Activated CD4-positive, alpha-beta T cell treated with anti-CD3 and anti-CD28 coated beads, Interleukin-2, amount 50 U/mL, for 4 hours (primary cell): ENCODE measurements at places on chromosomes 4 and X.

GRCh38 chrX:152902502-152902820, 4.6 kb downstream of the ZNF185 start:
- no peak for DNase-seq

DNA sequence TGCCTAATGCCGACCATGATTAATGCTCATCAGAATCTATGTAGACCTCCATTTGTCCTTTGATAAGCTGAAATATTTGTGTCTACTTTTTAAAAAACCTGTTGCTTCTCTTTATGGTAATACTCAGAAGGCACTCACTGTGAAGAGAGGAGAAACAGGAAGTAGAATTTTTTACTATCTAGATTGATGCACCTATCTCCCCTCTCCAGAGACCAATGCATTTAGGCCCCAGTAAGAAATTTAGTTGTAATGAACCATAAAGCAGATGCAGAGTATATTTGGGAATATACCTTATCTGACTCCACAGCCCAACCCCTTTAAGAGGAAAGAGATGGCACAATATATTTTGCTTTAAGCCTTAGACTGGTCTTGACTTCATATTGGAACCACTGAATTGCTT, 11.1 kb downstream of the TBL1X start:
- DNase-seq = no peak

DNA sequence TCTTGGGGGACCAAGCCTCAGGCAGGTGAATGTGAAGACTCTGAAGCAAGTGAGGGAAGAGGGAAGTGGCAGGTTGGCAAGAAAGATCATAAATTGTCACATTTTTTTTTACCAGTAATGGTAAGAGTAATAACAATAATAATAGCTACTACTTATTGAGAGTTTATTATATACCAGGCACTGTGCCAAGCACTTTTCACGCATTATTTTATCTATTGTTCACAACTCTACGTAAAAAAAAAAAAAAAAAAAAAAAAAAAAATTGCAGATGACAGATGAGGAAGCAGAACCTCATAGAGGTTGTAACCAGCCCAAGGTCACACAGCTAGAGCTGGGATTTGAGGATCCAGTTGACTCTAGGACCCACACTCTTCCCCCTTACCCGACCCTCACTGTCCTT, 40.9 kb downstream of the TSC22D3 start:
- no peak for DNase-seq

GRCh38 chr4:72312032-72312650, 256.9 kb downstream of the ADAMTS3 start:
- no peak for DNase-seq

DNA sequence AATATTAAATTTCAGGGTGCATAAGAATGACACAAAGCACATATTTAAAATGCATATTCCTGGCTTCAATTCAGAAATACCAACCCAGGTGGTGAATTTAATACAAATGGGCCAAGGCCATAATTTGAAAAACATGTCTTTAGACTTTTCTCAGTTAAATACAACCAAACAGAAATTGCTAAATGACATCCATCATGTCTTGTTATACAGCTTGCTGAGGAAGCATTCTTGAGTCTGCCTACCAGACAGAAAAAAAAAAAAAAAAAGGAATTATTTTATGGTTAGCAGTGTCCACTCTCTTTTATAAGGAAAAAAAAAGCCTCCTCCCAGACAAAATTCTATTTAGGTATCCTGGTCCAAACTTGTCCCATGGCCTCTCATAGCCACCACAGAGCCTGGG, 119.1 kb downstream of the PAPSS1 start:
- DNase-seq = no peak

- no peak for DNase-seq
Measured at GRCh38 chr4:14337892-14338584, 664.2 kb upstream of the CPEB2 start.

GRCh38 chrX:25108481-25108880, 92.7 kb upstream of the ARX start:
- no peak for DNase-seq

DNA sequence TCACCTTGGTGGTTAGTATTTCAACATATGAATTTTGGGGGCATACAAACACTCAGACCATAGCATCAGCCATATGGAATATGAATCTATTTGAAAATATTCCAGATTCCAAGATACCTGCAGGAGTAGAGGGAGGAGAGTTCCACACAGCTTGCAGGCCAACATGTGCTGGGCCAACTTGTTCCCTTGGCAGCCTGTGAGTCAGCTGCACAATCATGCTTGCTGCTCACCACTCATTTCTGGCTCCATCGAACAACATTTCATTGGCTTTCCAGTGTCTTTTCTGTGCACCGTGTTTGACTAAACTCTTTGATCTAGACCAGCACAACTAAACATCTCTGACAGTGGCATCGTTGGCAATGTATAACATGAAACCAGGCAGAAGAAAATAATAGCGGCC, 282.5 kb upstream of the RASGEF1B start:
- DNase-seq = no peak

DNA sequence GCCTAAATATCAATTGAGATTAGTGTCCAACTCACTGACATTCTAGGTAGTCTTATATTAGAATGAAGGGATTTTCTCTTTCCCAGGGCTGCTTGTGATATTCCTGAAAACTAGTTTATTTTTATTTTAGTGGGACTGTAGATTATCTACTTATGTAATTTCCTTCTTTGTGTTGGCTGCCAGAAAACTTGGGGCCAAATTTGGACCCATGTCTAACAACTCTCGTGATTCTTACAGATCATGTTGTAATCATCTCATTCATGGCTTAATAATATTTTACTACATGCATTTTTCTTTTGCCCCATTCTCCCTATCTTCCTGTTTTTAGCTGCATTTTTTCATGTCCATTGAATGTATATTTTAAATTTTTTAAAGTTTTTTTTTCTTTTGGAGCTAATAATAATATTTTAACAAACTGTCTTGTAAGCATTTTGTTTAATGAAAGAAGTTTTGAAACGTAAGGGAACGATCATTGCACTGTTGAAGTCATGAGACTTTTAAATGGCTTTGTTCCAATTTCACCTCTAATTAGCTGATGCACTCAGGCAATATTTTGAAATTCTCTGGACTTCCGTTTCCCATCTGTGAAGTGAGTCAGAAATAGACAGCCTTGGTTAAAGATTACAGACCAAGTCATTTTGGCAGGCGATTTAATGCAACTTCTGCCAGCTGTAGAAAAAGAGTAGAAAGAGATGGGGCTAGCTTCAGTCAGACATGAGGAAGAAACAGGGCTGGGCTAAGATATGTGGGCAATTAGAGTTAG, 14.3 kb upstream of the TDO2 start:
- DNase-seq = no peak

- DNase-seq = no peak
Measured at GRCh38 chr4:181509073-181509472, 734.1 kb upstream of the TENM3 start.

- DNase-seq = no peak
Measured at GRCh38 chr4:6953751-6954380, 44.2 kb downstream of the TBC1D14 start.

DNA sequence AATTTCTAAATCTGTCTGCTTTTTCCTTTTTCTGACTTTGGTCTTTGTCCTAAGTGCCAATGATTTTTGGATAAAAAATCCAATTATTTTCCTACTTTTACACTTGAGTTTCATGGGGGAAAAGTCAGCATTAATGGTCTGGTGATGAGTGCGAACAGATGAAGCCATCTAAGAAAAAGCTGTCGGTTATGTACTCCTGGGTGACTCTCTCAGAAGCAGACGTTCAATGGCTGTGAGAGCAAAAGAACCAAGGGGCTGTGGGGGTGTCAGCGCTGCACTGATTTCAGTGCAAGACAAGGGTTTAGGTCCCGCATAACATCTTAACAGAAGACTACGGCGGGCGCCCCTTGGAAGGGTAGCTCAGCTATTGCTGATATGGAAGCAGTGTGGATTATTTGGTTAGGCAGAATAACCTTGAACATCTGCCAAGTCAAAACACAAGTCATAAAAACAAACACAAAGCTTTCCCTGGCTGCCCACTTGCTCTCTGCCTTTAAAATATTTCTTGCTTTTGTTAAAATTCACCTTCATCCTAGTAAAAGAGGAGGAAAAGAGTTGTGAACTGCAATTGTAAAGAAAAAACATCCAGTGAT, 240.5 kb downstream of the MAML3 start:
- DNase-seq = no peak

DNA sequence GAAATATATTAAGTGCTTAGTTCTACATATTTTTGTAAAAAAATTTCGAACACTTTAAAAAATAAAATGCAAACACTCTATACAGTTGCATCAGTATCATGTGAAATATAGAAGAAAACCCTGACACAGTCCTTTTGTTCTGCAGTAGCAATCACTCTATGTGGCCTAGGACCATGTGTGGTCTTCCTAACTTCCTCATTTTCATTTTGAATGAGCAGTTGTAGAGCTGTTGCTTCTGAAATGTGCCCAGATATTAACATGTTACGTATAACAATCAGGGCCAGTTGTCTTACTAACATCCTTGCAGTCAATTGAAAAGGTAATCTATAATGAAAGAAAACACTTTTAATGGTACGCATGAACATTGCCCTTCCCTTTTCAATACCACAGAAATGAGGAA, 107.9 kb downstream of the ZNF827 start:
- no peak for DNase-seq

- no peak for DNase-seq
Measured at GRCh38 chr4:87560802-87561201, 31.6 kb upstream of the SPARCL1 start.

GRCh38 chr4:173990126-173990868, 293.2 kb downstream of the FBXO8 start:
- no peak for DNase-seq

- no peak for DNase-seq
Measured at GRCh38 chrX:69289046-69289792, 124.0 kb upstream of the PJA1 start.

DNA sequence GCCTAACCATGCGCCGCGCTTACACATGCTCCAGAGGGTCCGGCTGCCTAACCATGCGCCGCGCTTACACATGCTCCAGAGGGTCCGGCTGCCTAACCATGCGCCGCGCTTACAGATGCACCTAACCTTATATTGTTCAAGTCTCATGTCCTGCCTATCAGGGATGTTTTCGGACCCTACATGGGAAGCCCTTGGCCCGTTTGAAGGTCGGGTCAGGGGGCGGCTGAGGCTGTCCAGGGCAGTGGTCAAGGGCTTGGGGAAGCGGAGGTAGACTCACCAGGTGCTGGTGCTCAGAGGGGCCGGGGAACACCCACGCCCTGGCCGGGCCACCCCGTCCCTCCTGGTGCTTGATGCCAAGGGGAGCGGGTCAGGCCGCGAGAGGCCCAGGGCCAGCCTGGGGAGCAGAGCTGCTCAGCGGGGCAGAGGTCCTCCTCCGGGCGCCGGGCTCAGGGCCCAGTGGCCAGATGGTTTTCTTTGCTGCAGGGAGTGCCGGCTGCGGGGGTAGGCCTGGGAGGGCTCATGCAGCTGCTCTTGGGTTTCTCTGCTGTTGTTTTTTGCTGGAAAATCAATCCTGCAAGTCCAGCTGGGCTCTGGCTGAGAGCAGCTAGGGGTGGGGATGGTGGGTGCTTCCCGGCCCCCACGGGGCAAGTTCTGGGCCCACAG, 35.4 kb upstream of the SPON2 start:
- no peak for DNase-seq
